ENCODE measurements at places on chromosomes 4 and X.
A peak's percentile ranks its signal among the peaks of the same experiment; 100 is the strongest.

GRCh38 chr4:35151816-35152572 is 1092.3 kb downstream of the ARAP2 start:
- DNase-seq = no peak

- no peak for DNase-seq
Measured at GRCh38 chr4:27305246-27305645, 444.6 kb downstream of the STIM2 start.

DNA sequence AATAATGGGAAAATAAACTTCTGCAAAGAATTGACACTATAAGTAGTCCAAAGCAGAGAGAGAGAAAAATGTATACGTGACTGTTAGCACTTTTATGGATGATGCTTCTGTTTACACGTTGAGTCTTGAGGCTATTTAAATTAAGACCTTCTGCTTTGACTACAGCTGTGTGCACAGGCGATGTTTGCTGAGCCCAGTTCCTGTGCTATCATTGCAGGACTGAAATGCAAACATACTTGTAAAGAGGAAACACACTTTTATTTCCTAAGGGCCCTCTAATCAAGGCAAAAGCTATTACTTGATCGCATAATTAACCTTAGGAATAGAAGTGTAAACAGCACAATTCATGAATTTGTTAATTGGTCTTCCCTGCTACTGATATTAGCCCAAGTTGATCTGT is 226.9 kb downstream of the FBXW7 start:
- DNase-seq = no peak

- no peak for DNase-seq
Measured at GRCh38 chr4:141348573-141348972, 127.9 kb downstream of the ZNF330 start.

- no peak for DNase-seq
Measured at GRCh38 chrX:148632444-148632843, 132.0 kb downstream of the AFF2 start.

DNA sequence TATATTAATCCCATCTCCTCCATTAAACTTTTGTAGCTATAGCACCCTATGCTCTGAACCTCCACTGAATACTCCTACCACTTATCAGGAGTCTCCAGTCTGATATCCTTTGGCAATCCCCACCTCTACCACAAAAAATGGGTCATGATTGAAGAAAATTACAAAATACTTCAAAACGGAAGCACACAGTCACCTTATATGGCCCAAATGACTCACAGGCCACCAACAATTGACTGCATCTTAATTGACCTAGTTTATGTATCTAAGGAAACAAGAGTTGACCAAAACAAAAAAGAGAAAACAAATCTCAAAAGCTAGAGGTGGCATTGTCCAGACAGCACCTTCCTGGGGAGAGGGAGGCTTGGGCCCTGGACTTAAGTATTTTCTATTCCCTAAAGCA is 120.0 kb upstream of the DIAPH2 start:
- DNase-seq = no peak

DNA sequence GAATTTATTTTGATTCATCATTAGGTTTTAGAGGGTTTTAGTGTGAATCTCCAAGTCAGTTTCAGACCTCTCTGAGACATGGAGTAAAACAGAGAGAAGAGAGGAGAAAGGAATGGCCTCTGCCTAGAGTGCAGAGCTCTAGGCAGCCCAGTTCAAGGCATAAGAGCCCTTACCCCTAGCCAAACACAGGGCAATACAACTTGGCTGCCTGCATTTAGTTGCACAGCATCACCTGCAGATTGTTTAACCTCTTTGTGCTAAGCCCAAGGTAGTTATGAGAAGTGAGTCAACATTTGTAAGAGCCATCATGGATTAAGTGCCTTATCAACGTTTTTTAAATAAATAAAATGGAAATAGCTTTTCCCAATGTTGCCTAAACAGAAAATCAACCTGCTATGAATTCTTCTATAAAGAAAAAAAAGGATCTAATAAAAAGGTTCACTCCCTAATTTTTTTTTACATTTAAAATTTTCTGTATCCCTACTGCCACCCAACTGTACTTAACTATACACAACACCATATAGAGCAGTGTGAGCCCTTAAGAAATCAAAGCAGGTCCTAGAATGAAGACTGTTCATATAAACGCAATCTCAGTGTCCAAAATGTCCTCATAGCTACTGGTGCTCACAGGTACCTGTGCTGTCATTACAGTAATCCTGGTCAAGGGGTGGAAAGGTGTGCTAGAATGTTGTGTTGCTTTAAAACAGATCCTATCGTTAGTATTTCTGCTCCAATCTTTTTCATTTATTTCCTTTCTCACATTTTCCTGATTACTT is 36.0 kb downstream of the PF4 start:
- DNase-seq = no peak

DNA sequence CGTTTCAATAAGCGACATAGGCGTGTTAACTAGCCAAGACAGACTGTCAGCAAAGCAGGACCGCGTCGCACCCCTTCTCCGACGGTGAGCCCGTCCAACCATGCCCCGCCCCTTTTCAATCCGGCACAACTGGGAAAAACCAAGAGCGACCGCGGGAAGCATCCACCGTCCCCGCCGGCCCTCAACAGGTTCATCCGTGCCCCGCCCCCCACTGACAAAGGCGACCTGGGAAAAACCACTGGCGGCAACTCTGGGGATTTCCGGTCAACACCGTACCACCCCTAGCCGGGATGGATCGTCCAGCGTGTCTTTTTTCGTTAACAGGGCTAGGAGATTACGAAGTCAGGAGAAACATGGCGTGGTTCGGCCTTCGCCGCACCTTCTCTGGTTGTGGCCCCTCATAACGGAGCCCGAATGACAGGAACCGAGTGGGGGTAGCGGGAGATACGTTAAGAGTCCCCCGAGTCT is 377 bp downstream of the TIMM17B start:
- peak; percentile 83 for DNase-seq

GRCh38 chr4:31998807-31999206 is 1278.6 kb downstream of the PCDH7 start:
- DNase-seq = no peak

- DNase-seq = no peak
Measured at GRCh38 chr4:183263787-183264386, 56.2 kb downstream of the CLDN22 start.

GRCh38 chr4:2388429-2389182 is 29.8 kb downstream of the ZFYVE28 start:
- DNase-seq = no peak
